Fibroblast of skin of abdomen (primary cell): ENCODE measurements at places on chromosomes 16 and 17.

GRCh38 chr17:42087042-42087701 is 11.1 kb downstream of the ZNF385C start:
- no peak for DNase-seq

DNA sequence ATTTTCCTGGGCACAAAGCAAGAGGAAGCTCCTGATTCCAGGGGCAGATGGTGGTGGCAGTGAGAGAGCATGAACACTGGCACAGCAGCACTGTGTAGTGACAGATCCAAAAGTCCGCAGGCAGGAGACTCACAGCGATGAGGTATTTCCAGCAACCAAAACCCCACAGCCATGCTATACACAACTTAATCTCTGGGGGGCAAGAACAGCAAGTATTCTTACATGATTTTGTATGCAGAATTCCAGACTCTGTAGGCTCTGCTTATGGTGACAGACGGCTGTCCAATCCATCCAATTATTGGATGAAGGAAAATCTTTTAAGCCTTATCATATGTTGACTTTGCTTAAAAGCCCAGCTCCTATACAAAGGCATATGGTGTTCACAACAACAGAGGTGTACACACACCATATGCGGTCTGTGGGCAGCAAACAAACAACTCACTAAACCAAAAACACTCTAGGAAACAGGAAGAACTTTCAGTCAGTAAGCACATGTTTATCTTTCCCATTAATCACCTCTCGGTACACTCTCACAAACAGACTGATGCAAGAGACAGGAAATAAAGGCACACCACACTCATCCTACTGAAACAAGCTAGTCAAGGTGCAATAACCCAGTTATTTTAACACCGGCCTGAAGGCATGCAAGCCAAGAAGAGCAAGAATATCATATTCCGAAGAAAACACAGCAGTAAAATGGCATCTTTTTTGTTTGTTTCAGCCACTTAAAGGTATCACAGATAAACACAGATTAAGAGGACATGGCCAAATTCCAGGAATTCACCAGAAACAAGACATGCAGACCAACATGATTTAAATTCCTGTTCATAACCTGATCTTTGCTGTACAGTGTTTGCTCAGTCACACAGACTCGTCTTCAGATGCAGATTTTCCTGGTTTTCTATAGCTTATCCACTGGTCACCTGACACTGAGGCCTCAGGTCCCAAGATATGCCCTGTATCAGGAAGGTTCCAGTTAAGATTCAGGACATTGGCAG is 47.8 kb downstream of the ERN1 start:
- DNase-seq: peak; percentile 82

DNA sequence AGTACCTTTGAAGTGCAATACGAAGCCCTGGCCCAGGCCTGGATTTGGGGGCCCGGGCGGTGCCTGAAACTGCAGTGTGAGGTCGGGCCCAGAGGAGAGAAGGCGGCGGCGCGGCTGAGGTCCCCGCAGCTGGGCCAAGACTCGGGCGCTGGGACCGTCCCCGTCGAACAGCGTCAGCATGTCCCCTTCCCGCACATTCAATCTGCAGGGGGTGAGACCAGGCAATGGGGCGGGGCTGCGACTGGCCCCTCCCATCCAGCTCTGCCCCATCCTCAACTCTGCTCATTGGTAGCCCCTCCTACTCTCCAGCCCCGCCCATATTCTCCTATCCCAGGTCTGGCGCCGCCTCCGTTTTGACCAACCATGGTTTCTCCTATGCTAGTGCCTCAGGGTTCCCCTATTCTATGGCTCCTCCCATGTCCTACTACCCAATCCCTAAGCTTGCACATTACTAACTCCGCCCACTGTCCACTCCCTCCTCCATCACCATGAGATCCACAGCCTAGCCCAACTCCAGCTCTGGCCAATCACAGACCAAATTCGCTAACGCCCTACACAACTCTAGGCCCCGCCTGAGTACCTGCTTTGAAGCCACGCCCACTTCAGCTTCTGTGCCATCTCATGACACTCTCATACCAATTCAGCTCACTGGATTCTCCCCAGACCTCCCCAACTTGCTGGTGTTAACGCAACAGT is 14.4 kb upstream of the CDIPT start:
- peak; percentile 16 for DNase-seq

DNA sequence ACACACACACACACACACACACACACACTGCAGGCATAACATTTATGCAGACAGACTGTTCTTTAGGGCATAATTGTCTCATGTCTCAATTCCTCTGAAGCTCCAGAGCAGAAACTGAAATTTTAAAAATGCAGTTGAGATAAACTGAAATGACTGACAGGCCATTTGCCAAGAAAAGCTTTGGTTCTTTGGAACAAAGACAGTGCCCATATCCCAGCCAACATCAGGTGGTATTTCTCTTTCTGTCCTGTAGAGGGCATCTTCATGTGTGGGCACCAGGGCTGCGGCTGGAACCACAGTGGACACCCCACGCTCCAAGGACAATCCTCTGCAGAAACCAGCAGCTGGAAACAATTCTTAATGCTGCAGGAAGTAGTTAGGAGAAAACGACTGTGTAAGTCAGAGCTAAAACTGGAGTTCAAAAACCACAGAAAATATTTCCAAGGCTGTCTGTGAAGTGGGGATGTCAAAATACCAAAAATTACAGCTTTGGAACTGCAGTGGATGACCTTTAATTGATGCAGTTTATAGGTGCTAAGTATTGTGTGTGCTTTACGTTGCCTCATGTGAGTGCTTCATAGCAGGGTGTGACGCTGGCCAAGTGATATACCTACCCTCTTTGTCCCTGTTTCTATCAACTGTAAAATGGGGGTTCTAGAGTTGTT is 10.6 kb upstream of the MEFV start:
- DNase-seq: peak; percentile 36

DNA sequence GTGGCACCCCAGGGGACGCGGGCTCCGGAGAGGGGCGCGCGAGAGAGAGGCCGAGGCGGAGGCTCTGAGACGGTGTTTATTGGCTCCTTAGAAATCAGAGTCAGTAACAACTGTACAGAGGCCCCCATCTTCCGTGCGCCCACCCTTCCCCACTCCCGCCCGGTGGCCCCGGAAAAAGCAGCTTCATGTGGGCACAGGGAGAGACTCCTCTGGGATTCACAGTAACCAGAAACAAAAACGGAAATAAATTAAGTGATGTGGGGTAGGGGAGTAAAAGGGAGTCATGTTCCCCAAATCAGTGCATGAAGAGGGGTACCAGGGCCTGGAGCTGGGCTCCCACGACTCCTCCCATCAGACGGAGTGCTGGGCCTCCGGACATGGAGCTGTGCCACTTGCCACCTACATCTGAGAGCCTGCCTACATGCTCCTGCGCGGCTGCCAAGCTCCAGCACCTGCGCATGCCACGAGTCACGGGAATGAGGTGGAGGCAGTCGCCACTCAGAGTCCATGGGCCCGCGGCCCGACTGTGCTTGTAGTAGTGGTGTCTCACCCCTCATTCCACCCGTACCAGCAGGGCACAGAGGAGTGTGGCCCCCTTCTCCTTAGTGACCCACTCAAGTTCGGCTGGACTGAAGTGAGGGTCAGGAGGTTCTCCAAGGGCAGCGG is 543 bp upstream of the GPS2 start:
- DNase-seq: no peak

DNA sequence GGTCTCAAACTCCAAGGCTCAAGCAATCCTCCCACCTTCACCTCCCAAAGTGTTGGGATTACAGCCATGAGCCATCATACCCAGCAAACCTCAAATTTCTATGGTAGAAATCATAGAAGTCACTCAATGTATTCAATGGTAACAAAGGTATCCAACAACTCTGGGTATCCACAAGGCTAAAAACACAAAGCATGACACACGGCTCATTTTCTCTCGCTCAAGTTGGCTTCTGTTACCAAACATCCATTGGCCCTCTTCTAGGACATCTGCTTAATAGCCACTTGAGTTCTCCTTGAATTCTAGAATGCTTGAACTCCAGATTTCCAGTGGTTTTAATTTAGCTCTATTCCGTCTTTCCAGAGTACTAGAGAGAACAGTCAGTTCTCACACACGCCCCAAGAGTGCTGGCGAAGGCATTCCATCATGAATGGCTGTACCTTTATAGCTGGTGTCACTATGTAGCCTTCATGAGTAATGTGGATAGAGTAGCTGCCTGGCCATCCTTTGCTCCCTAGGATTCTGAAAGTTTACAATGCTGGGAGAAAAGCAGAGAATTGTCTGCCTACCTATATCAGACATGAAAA is 42.6 kb downstream of the SPAG9 start:
- DNase-seq: no peak

DNA sequence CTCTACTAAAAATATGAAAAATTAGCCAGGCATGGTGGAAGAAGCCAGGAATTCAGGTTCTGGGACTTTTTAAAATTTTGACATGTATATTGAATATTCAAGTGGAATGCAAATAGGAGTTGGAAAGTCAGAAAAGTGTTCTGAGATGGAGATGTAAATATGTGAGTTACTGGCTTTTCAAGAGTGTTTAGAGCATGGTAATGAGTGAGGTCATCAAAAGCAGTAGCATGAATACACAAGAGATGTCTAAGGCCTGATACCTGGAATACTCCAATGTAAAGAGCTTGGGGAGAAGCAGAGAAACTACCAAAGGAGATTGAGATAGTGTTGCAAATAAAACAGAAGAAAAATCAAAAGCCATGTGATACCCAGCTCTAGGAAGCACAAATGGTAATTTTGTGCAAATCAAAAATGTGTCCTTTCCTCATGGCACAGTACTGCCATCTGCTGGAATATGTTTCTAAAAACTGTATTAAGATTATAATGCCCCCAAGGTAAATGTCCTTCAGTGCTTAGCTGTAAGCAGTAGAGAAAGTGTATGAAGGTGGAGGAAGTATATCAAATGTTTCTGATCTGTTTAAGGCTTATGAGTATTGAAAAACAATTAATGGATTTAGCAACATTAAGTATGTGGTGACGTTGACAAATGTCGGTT is 908.4 kb downstream of the KCNJ18 start:
- no peak for DNase-seq

DNA sequence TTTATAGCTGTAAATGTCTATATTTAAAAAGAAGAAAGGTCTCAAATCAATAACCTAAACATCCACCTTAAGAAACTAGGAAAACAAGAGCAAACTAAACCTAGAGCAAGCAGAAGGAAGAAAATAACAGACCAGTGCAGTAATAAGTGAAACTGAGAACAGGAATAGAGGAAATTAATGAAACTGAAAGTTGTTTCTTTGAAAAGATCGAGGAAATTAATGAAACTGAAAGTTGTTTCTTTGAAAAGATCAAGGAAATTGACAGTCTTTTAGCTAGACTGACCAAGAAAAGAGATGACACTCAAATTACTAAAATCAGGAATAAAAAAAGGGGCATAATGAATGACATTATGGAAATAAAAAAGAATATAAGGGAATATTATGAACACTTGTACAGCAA is 46.4 kb downstream of the SLFN5 start:
- DNase-seq: no peak
